ENCODE measurements at places on chromosomes 11 and 22. TPM values are rescaled to one million over a fixed set of nuclear protein-coding genes. Genes with fewer than 3 reads are reported as not detected.

PLA2G3 gene
- not detected for total RNA-seq

TIRAP gene
- 16.0 TPM for total RNA-seq

TXNRD2 gene
- total RNA-seq: 25.2 TPM

LRRC56 gene
- 0.60 TPM for total RNA-seq

CCDC34 gene
- total RNA-seq: 10.7 TPM

CBLIF gene
- not detected for total RNA-seq

TSGA10IP gene
- total RNA-seq: not detected

PIWIL4 gene
- 3.6 TPM for total RNA-seq

SLC22A8 gene
- total RNA-seq: not detected

CDON gene
- 47.1 TPM for total RNA-seq

NPTXR gene
- 23.1 TPM for total RNA-seq

IL17RA gene
- total RNA-seq: 7.3 TPM

MYEOV gene
- 0.79 TPM for total RNA-seq

- DNase-seq: no peak
- H3K4me3 ChIP-seq: no peak overlapping the region
- no peaks in the 10 kb centered on the region for H3K27me3 ChIP-seq
- H3K27ac ChIP-seq: no peak overlapping the region
Measured at GRCh38 chr11:43723617-43724016, 43.1 kb downstream of the HSD17B12 start.

DNA sequence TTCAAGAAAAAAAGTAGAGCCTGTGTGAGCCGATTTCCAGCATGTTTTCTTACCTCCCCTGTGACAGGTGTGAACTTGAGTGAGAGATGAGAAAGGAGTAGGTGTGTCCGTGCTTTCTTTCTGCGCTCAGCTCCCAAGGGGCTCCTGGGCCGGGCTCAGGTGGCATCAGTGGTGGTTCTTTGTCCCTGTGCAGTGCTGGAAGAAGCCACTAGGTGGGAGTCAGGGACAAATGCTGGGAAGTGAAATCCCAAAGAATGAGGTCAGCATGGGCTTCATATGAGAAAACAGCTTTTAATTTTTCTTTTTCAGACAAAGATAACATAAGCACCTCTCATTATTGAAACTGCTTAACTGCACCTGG lies 57.8 kb downstream of the PPFIBP2 start:
- H3K4me3 ChIP-seq: no peak overlapping the region
- H3K36me3 ChIP-seq: no peaks in the 10 kb centered on the region
- no peak overlapping the region for H3K27ac ChIP-seq
- no peaks in the 10 kb centered on the region for H3K27me3 ChIP-seq
- peak; percentile 82 for DNase-seq
- H3K4me1 ChIP-seq: peaks cover 17% of the 10 kb centered on the region

DNA sequence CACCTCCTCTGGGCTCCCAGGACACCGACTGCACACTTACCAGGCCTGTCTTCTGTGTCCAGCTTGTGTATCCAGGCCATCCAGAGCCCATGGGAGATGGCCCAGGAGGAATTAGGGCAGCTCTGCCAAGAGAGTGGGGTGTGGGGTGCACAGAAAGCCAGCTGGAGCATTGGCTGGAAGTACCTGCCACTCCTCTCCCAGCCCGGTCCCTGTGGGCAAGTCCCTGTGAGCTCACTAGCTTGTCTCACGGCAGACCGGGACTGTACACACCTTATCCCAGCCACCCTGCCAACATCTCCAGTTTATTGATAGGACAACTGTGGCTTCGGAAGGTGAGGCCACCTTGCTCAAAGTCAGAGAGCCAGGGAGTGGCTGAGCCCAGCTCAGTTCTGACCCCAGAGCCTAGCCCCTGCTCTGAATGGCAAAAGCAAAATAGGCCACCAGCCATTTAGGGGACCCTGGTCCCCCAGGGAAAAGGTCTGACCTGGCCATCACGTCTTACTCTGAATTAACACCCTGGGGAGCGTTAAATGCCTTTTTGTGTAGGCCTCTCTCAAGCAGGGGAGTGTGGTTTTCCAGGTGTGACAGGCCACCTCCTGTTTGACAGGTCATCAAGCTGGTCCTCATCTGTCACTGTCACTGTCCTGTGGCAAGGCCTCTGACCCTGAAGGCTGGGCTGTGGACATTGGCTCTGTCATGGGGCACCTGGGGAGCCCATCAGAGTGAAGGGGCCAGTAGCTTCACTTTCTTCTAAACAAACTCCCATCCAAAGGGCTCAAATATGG lies 15.1 kb downstream of the UQCR10 start:
- H3K36me3 ChIP-seq: no peaks in the 10 kb centered on the region
- H3K27me3 ChIP-seq: no peaks in the 10 kb centered on the region
- H3K27ac ChIP-seq: no peak overlapping the region
- DNase-seq: peak; percentile 35

GRCh38 chr22:49107561-49107960 lies 720.1 kb downstream of the BRD1 start:
- DNase-seq: peak; percentile 2
- H3K27ac ChIP-seq: no peak overlapping the region
- H3K4me1 ChIP-seq: no peaks in the 10 kb centered on the region
- H3K4me3 ChIP-seq: no peak overlapping the region
- H3K27me3 ChIP-seq: no peaks in the 10 kb centered on the region

- no peak overlapping the region for H3K4me3 ChIP-seq
- H3K27ac ChIP-seq: no peak overlapping the region
- H3K27me3 ChIP-seq: no peaks in the 10 kb centered on the region
- DNase-seq: peak; percentile 18
Measured at GRCh38 chr11:3200388-3201111, 18.1 kb downstream of the MRGPRG start.

DNA sequence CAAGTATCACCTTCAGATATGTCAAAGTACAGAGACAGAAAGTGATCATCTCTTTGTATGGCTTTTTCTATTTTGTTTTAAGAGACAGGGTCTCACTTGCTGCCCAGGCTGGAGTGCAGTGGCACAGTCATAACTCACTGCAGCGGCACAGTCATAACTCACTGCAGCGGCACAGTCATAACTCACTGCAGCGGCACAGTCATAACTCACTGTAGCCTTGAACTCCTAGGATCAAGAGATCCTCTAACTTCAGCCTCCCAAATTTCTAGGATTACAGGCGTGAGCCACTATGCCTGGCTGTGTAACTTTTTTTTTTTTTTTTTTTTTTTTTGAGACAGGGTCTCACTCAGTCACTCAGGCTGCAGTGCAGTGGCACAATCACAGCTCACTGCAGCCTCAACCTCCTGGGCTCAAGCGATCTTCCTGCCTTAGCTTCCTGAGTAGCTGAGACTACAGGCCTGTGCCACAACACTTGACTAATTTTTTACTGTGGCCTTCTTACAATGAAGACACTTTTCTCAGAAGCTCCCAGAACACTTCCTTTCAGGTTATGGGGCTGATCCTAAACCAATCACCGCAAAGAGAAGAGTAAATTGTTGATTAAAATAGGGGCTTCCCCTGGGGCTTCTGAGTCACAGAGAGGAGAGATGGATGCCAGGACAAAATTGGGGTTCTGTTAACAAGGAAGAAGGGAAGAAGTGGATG lies 9.0 kb upstream of the HIKESHI start:
- no peak overlapping the region for H3K27ac ChIP-seq
- H3K36me3 ChIP-seq: no peaks in the 10 kb centered on the region
- no peaks in the 10 kb centered on the region for H3K27me3 ChIP-seq
- H3K4me3 ChIP-seq: no peak overlapping the region
- no peaks in the 10 kb centered on the region for H3K4me1 ChIP-seq

GRCh38 chr11:44145011-44145775 lies 49.7 kb downstream of the EXT2 start:
- H3K27me3 ChIP-seq: no peaks in the 10 kb centered on the region
- H3K36me3 ChIP-seq: no peaks in the 10 kb centered on the region
- no peak for DNase-seq
- no peak overlapping the region for H3K4me3 ChIP-seq
- H3K4me1 ChIP-seq: peaks cover 2% of the 10 kb centered on the region

GRCh38 chr22:43928908-43929307 lies 5.3 kb downstream of the PNPLA3 start:
- no peak overlapping the region for H3K27ac ChIP-seq
- H3K4me1 ChIP-seq: peaks cover under 1% of the 10 kb centered on the region
- DNase-seq: no peak
- H3K4me3 ChIP-seq: no peak overlapping the region
- H3K27me3 ChIP-seq: no peaks in the 10 kb centered on the region

DNA sequence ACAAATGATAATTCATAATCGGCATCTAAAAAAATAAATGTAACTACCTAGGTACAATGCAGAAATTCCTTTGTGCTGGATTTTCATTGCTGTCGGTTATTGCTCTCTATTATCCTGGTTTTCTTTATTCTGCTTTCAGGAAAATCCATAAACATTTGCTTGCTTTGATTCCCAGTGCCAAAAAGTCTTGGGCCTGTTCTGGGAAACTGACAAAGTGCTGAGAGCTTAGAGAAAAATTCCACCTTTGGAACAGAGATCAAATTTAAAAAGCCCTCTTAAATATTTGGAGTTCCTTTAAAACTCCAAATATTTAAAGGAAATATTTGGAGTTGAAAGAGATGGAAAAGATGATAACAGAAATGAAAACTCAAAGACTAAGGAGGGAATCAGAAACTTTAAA lies 87.3 kb upstream of the ZBED5 start:
- H3K36me3 ChIP-seq: no peaks in the 10 kb centered on the region
- no peaks in the 10 kb centered on the region for H3K27me3 ChIP-seq
- H3K4me3 ChIP-seq: no peak overlapping the region
- DNase-seq: no peak
- no peaks in the 10 kb centered on the region for H3K4me1 ChIP-seq
- H3K27ac ChIP-seq: no peak overlapping the region

GRCh38 chr11:17161515-17161914 lies 46.3 kb downstream of the PIK3C2A start:
- H3K36me3 ChIP-seq: no peaks in the 10 kb centered on the region
- peaks cover 5% of the 10 kb centered on the region for H3K4me1 ChIP-seq
- no peaks in the 10 kb centered on the region for H3K27me3 ChIP-seq

- no peak overlapping the region for H3K4me3 ChIP-seq
- H3K27ac ChIP-seq: no peak overlapping the region
- no peaks in the 10 kb centered on the region for H3K27me3 ChIP-seq
- DNase-seq: peak; percentile 55
- no peaks in the 10 kb centered on the region for H3K36me3 ChIP-seq
- peaks cover 6% of the 10 kb centered on the region for H3K4me1 ChIP-seq
Measured at GRCh38 chr11:119144825-119145486, 3.9 kb upstream of the ABCG4 start.

GRCh38 chr22:23713696-23714595 lies 23.1 kb downstream of the RGL4 start:
- DNase-seq: no peak
- H3K4me3 ChIP-seq: no peak overlapping the region
- H3K4me1 ChIP-seq: peaks cover 5% of the 10 kb centered on the region
- H3K27me3 ChIP-seq: no peaks in the 10 kb centered on the region
- no peaks in the 10 kb centered on the region for H3K36me3 ChIP-seq

- no peaks in the 10 kb centered on the region for H3K27me3 ChIP-seq
- no peak for DNase-seq
- no peaks in the 10 kb centered on the region for H3K36me3 ChIP-seq
- no peak overlapping the region for H3K27ac ChIP-seq
- peaks cover 8% of the 10 kb centered on the region for H3K4me1 ChIP-seq
Measured at GRCh38 chr11:235180-235579, 962 bp downstream of the SIRT3 start.

GRCh38 chr11:128483211-128483788 lies 104.1 kb downstream of the ETS1 start:
- H3K4me3 ChIP-seq: no peak overlapping the region
- H3K36me3 ChIP-seq: no peaks in the 10 kb centered on the region
- no peaks in the 10 kb centered on the region for H3K27me3 ChIP-seq
- H3K27ac ChIP-seq: no peak overlapping the region
- H3K4me1 ChIP-seq: peaks cover 27% of the 10 kb centered on the region

- no peak overlapping the region for H3K4me3 ChIP-seq
- H3K36me3 ChIP-seq: no peaks in the 10 kb centered on the region
- H3K4me1 ChIP-seq: no peaks in the 10 kb centered on the region
Measured at GRCh38 chr22:29872144-29872893, 10.7 kb upstream of the MTMR3 start.

DNA sequence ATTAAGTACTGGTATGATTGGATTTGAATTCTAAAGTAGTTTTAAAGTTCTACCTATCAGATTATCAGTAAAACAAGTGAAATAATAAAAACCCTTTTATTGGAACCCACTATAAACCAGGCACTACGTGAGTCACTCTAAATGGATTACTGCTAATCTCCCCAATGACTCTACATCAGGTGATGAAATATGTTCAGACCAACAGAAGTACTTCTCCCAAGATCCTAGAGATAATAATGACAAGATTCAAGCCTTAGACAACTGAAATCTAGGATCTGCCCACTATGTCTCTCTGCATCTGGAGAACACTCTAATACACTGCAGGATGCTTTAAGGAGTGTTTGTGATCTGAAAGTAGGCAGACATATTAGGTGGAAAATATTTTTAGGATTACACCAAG lies 652.1 kb upstream of the CHORDC1 start:
- no peaks in the 10 kb centered on the region for H3K36me3 ChIP-seq
- H3K4me3 ChIP-seq: no peak overlapping the region
- DNase-seq: no peak
- no peaks in the 10 kb centered on the region for H3K4me1 ChIP-seq
- no peak overlapping the region for H3K27ac ChIP-seq

DNA sequence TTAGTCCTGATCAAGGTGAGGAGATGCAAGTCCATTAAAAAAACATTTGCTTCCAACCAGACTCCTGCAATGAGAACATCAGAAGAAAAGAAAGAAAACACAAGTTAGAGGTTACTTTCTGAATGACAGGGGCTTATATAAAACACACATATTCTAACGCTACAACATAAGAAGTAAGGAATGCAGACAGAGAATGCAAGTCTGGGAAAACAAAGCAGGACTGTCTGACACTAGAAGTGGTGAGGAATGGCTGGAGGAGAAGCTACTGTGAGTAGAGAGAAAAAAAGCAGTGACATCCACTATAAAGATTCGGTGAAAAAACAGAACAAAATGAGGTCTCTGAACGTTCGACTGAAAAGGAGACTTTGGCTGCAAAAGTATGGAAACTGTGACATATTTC lies 12.3 kb downstream of the TMEM216 start:
- no peaks in the 10 kb centered on the region for H3K36me3 ChIP-seq
- no peak overlapping the region for H3K4me3 ChIP-seq
- H3K4me1 ChIP-seq: no peaks in the 10 kb centered on the region

DNA sequence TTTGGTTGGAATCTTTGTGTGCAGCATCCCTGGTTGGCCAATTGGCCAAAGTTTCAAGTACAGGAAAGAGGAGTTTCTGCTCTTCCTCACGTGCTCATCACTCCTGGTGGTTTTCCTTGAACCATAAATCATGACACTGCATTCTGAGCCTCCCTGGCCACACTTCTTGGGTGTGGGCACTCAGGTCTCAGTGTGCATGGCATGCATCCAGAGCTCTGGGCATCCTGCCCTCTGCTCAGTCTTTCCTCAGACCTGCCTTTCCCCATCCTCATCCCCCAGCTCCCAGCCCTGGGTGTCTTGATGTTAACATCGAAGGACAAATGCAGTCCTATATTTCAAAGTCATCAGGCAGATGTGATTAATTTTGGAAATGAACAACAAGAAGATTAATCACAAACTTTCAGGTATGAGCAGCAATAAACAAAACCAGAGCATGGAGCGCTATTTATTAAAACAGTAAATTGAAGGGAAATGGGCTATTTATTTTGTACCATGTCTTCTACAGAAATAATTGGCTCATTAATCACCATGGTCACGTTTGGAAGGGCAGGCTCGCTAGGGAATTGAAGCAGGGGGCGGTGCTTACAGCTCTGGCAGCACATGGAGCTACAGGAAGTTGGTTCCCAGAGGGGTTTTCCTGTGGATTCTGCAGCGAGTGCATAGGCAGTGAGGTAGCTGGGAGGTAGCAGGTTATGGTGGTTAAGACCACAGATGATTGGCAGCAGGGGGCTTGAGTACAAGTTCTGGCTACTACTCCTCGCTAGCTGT lies 89.6 kb downstream of the CSNK2A3 start:
- no peak overlapping the region for H3K4me3 ChIP-seq
- no peaks in the 10 kb centered on the region for H3K4me1 ChIP-seq
- H3K27me3 ChIP-seq: no peaks in the 10 kb centered on the region
- H3K27ac ChIP-seq: no peak overlapping the region
- no peaks in the 10 kb centered on the region for H3K36me3 ChIP-seq

All from ovary (tissue), 10 donors.